ENCODE measurements at places on chromosomes 3 and 15.

DNA sequence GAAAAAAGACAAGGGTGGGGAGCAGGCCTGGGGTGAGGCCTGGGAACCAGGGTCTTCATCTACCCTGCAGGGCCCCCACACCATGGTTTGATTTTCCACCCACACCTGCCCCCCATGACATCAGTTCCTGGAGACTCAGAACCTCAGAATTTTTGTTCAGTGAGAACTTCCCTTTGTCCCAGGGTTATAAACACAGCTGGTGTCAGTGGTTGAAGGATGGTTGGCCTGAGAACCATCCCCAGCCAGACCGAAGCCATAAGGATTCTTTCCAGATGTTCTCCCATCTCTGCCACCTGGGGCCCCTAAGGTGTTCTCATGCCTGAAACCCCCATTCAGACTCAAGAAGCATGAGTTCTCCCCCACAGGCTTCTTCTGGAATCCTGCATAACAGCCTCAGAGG is 16.6 kb downstream of the CCDC33 start:
- H3K4me3 ChIP-seq: no peak overlapping the region
- no peaks in the 10 kb centered on the region for H3K36me3 ChIP-seq
- H3K27ac ChIP-seq: no peak overlapping the region
- no peak for DNase-seq
- H3K27me3 ChIP-seq: no peaks in the 10 kb centered on the region

- no peak overlapping the region for H3K4me3 ChIP-seq
- H3K27me3 ChIP-seq: peaks cover 3% of the 10 kb centered on the region
- H3K4me1 ChIP-seq: no peaks in the 10 kb centered on the region
- H3K36me3 ChIP-seq: no peaks in the 10 kb centered on the region
- no peak overlapping the region for H3K27ac ChIP-seq
These were observed 14.4 kb upstream of the ALDH1L1 start for GRCh38 chr3:126194713-126195305.

DNA sequence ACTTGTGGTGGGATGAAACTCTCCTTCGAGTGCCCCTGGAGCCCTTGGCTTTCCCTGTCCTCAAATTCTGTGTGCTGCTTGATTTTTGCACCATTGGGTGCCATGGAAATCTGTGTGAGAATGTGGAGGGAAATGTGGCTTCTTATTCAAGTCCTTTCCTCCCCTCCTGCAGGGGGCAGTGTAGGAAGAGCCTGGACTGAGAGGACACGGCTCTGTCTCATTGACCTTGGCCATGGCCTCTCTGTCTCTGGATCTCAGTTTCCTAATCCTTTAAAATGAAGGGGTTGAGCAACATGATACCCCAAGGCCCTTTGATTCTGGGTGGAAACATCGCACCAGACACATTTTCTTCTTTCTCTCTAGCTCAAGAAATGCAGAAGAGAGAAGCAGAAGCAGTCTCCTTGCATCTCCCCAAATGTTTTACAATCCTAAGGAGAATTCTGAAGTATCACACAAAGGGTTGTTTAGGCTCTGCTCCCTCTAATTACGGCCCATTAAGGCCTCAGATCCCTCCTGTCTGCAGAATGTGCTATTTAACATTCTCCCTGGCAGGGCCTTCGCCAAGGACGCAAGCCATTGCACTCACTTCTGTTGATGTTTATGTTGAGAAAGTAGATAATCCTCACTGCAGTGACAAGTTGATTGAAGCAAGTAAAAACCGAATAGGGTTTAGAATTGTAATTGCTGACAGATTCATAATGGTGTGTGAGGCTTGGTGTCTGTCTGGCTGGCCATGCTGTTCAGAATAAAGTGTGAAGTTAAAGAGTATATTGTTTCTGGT is 169.1 kb downstream of the TPRG1 start:
- H3K36me3 ChIP-seq: no peaks in the 10 kb centered on the region
- no peaks in the 10 kb centered on the region for H3K4me1 ChIP-seq
- no peaks in the 10 kb centered on the region for H3K27me3 ChIP-seq
- no peak overlapping the region for H3K4me3 ChIP-seq
- DNase-seq: peak; percentile 30
- H3K27ac ChIP-seq: no peak overlapping the region

GRCh38 chr15:74906067-74906449 is 593 bp downstream of the FAM219B start:
- H3K4me3 ChIP-seq: peak overlapping the region; percentile 86
- no peaks in the 10 kb centered on the region for H3K27me3 ChIP-seq
- peaks cover 22% of the 10 kb centered on the region for H3K36me3 ChIP-seq
- no peak for DNase-seq
- H3K27ac ChIP-seq: peak overlapping the region; percentile 80

- no peak overlapping the region for H3K4me3 ChIP-seq
- no peaks in the 10 kb centered on the region for H3K36me3 ChIP-seq
- H3K27ac ChIP-seq: no peak overlapping the region
- H3K4me1 ChIP-seq: no peaks in the 10 kb centered on the region
These were observed 133.7 kb upstream of the UBE2E1 start for GRCh38 chr3:23671851-23672589.

DNA sequence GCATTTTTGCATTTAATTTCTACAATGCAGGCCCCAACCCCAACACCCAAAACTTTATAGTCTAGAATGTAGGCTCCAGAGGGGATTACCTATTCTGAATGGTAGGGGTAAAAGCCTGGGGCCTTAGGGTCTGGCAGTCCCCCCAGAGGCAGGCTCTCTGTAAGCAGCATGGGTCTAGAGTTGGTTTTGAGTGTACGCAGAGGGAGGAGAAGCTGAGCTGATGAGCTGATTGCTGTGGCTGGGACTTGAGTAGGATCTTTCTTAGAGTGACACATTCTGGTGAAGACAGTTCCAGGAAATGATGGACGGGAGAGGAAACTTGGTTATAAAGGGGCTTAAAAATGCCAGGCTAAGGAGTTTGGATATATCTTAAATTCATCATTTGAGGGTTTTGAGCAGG is 2.1 kb downstream of the LPP start:
- H3K27ac ChIP-seq: no peak overlapping the region
- DNase-seq: no peak
- H3K4me3 ChIP-seq: peak overlapping the region; percentile 43
- no peaks in the 10 kb centered on the region for H3K27me3 ChIP-seq
- H3K4me1 ChIP-seq: peaks cover 51% of the 10 kb centered on the region
- no peaks in the 10 kb centered on the region for H3K36me3 ChIP-seq

DNA sequence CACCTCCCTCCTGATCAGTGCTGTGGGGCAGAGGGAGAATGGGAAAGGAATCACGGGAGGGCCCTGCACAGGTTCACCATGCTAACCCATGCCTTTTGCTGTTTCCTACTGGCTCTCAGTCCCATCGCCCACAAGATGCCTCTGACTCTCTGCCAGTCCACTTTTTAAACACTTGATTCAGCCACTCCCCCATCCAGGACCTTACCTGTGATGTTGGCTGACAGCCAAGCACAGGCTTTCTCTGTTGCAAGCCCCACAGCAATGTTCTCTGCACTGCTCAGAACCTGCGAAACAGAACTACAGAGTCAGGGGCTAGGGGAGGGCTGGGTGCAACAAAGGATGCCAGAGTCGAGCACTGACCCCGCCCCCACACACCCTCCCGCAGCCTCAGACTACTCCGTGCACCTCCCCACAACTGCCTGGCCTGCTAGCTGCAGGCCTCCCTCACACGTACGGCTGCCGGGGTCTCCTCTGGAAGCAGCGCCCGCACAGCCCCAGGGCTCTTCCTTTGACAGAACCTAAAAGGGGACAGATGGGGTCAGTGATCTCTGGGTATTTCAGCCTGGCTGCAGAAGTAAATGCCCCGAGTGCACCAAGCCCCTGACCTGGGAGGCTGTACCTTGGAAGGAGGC is 9.1 kb downstream of the CDAN1 start:
- H3K4me1 ChIP-seq: no peaks in the 10 kb centered on the region
- no peak for DNase-seq
- no peak overlapping the region for H3K4me3 ChIP-seq
- no peaks in the 10 kb centered on the region for H3K27me3 ChIP-seq
- H3K27ac ChIP-seq: no peak overlapping the region
- peaks cover 90% of the 10 kb centered on the region for H3K36me3 ChIP-seq

GRCh38 chr15:51758645-51759044 is 7.2 kb downstream of the TMOD2 start:
- no peak overlapping the region for H3K27ac ChIP-seq
- H3K27me3 ChIP-seq: peaks cover 2% of the 10 kb centered on the region
- H3K36me3 ChIP-seq: no peaks in the 10 kb centered on the region
- H3K4me1 ChIP-seq: no peaks in the 10 kb centered on the region
- no peak for DNase-seq
- H3K4me3 ChIP-seq: no peak overlapping the region

DNA sequence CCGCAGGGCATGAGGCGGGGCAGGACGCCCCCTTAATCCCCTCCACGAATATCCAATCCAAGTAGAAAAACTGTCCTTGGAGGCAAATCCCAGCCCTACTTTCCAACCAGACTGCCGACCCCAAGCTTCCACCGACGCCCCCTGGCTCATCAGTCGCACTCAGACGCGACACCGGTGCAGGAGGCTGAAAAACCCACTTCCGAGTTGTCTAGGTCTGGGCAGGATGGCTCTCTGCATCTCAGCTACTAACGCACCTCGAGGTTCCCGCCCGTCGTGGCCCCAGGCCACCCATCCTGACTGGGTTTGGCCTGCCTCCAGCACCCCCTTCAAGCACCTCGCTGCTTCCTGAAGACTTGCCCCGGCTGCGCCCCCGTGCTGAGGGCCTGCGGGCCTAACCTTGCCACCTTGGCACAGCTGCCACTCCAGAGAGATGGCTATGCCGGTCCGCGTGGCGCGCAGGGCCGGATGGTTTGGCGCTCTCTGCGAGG is 15.5 kb downstream of the RGMA start:
- no peak overlapping the region for H3K4me3 ChIP-seq
- H3K36me3 ChIP-seq: no peaks in the 10 kb centered on the region
- H3K27me3 ChIP-seq: peaks cover 11% of the 10 kb centered on the region
- no peak for DNase-seq
- no peak overlapping the region for H3K27ac ChIP-seq
- H3K4me1 ChIP-seq: no peaks in the 10 kb centered on the region

DNA sequence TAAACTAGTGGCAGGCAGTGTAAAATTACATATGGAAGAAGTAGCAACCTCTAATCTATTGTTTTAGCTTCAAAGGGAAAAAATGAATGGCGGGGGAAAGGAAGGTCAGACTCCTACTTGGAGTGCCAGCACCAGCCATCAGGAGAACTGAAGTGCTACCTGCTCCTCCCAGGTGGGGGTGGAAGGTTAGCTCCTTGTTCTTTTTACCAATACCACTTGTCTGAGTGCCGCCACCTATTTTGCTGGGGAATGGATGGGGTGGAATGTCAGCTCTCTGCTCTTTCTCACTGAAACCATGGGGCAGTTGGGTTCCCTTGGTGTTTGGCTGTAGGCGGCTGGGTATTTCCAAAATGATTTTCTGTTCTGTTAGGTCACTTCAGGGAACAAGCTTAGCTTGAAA is 428.7 kb upstream of the EPHA3 start:
- H3K36me3 ChIP-seq: no peaks in the 10 kb centered on the region
- no peak overlapping the region for H3K27ac ChIP-seq
- H3K4me1 ChIP-seq: no peaks in the 10 kb centered on the region
- DNase-seq: no peak

DNA sequence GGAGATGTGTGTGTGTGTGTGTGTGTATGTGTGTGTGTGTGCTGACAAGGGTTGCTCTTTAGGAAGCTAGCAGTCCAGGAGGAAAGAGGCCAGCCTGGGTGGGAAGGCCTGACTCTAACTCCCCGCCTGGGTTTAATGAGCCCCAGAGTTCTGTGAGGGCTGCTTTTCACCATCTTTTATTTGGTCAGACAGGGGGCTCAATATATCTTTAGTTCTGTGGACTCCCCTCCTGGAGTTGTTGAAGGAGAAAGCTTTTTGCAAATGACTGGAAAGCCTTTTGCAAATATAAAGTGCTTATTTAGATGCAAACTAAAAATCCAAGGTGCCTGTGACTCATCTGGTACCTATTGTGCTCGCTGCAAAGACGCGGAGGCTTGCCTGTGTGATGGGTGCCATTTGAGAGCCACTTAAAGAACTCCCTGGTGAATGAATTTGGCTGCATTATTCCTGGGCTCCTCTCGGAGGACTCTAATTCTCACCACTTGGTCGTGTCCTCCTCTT is 24.5 kb downstream of the DRD3 start:
- H3K27ac ChIP-seq: no peak overlapping the region
- H3K27me3 ChIP-seq: no peaks in the 10 kb centered on the region
- peaks cover 7% of the 10 kb centered on the region for H3K4me1 ChIP-seq
- no peaks in the 10 kb centered on the region for H3K36me3 ChIP-seq
- DNase-seq: no peak
- no peak overlapping the region for H3K4me3 ChIP-seq

- no peaks in the 10 kb centered on the region for H3K4me1 ChIP-seq
- no peak overlapping the region for H3K27ac ChIP-seq
- H3K27me3 ChIP-seq: peaks cover 4% of the 10 kb centered on the region
These were observed 27.8 kb downstream of the ADGRG7 start for GRCh38 chr3:100637197-100637631.

DNA sequence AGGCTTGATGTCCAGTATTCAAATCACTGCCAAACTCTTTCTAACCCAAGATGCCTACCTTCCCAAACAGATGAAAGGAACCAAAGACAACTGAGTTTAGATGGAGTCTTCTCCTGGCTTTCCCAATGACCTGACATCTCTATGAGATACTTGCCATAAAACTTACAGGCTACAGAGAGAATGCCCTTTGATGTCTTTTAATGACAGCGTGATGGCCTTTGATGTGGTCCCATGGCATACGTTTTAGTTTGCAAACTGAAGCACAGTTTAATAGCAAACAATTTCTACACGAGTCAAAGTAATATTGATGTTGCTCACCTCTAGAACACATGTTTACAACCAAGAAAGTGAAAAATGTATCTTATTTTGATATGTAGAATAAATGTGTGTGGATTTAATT is 73.2 kb downstream of the ZIC4 start:
- no peak for DNase-seq
- H3K27me3 ChIP-seq: no peaks in the 10 kb centered on the region
- no peaks in the 10 kb centered on the region for H3K4me1 ChIP-seq
- H3K27ac ChIP-seq: no peak overlapping the region
- H3K4me3 ChIP-seq: no peak overlapping the region

- H3K4me1 ChIP-seq: no peaks in the 10 kb centered on the region
- H3K27me3 ChIP-seq: no peaks in the 10 kb centered on the region
- H3K27ac ChIP-seq: no peak overlapping the region
These were observed 31.1 kb upstream of the UTS2B start for GRCh38 chr3:191361456-191361855.

GRCh38 chr3:87082796-87083440 is 92.0 kb upstream of the VGLL3 start:
- H3K27me3 ChIP-seq: no peaks in the 10 kb centered on the region
- no peak overlapping the region for H3K27ac ChIP-seq
- no peak overlapping the region for H3K4me3 ChIP-seq
- no peak for DNase-seq
- H3K4me1 ChIP-seq: no peaks in the 10 kb centered on the region

GRCh38 chr15:40409366-40409765 is 3.8 kb downstream of the IVD start:
- no peaks in the 10 kb centered on the region for H3K27me3 ChIP-seq
- H3K36me3 ChIP-seq: peaks cover 38% of the 10 kb centered on the region
- no peak overlapping the region for H3K4me3 ChIP-seq
- DNase-seq: no peak
- peaks cover 23% of the 10 kb centered on the region for H3K4me1 ChIP-seq

- H3K4me3 ChIP-seq: no peak overlapping the region
- H3K27me3 ChIP-seq: no peaks in the 10 kb centered on the region
- no peaks in the 10 kb centered on the region for H3K36me3 ChIP-seq
- no peak overlapping the region for H3K27ac ChIP-seq
These were observed 20.0 kb downstream of the PLSCR5 start for GRCh38 chr3:146585156-146585555.

- no peak overlapping the region for H3K27ac ChIP-seq
- peaks cover 10% of the 10 kb centered on the region for H3K27me3 ChIP-seq
- H3K4me3 ChIP-seq: no peak overlapping the region
These were observed 23.0 kb downstream of the KY start for GRCh38 chr3:134627831-134628230.
